ENCODE measurements at places on chromosomes 16 and 17.

DNA sequence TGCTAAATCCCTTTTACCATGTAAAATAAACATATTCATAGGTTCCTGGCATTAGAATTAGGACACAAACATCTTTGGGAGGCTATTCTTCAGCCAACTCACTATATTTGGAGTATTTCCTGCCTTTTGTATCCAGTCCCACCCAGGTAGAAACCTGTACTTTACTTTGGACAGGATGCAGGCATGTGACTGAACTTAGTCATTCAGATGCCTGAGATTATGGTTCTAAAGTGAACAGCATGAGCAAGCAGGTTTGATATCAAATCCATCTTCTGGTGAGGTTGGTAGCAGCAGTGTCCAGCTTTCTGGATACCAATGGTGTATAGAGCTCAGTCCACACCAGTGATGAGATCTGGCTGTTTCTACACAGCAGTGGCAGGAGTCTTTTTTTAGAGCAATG lies 20.2 kb downstream of the CA10 start:
- no peak for DNase-seq

GRCh38 chr17:69909389-69909788 lies 165.6 kb upstream of the KCNJ16 start:
- DNase-seq = no peak

GRCh38 chr16:68332411-68333121 lies 21.7 kb downstream of the PRMT7 start:
- no peak for DNase-seq

GRCh38 chr17:78976907-78977680 lies 2.6 kb downstream of the LGALS3BP start:
- DNase-seq = no peak

DNA sequence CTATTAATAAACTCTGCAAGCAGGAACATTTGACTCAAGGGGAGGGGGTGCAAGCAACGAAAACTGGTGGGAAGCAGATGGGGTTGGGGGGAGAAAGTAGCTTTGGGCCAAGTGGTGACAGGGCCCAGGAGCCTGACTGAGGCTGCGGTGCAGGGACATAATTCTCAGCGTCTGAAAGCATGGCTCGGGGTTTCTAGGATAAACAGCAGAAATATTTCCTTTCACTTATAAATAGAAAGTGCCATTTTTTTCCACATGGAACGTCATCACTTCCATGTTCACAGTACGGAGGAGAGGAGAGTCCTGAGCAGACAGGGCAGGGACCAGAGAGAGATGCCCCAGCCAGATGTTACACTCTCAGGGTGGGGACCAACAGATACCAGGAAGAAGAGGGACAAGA lies 197.1 kb downstream of the ZFHX3 start:
- DNase-seq = no peak

GRCh38 chr16:83023640-83024039 lies 396.9 kb downstream of the CDH13 start:
- no peak for DNase-seq

- peak; percentile 70 for DNase-seq
Observed at GRCh38 chr17:59221159-59221847, 992 bp downstream of the GDPD1 start.

- no peak for DNase-seq
Observed at GRCh38 chr16:73888840-73889490, 407.6 kb upstream of the PSMD7 start.

DNA sequence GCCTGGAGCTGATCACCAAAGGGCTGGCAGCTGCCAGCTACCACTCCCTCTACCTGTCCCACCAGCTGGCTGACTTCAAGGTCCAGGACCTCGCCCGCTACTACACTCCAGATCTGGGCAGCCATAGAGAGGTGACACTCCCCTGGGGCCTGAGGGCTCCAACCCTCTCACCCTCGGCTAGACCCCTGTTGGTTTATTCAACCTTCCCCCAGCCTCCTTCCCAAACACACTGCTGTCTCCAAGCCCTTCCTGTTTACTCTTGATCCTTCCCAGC lies 18.0 kb downstream of the ALOX12B start:
- no peak for DNase-seq

DNA sequence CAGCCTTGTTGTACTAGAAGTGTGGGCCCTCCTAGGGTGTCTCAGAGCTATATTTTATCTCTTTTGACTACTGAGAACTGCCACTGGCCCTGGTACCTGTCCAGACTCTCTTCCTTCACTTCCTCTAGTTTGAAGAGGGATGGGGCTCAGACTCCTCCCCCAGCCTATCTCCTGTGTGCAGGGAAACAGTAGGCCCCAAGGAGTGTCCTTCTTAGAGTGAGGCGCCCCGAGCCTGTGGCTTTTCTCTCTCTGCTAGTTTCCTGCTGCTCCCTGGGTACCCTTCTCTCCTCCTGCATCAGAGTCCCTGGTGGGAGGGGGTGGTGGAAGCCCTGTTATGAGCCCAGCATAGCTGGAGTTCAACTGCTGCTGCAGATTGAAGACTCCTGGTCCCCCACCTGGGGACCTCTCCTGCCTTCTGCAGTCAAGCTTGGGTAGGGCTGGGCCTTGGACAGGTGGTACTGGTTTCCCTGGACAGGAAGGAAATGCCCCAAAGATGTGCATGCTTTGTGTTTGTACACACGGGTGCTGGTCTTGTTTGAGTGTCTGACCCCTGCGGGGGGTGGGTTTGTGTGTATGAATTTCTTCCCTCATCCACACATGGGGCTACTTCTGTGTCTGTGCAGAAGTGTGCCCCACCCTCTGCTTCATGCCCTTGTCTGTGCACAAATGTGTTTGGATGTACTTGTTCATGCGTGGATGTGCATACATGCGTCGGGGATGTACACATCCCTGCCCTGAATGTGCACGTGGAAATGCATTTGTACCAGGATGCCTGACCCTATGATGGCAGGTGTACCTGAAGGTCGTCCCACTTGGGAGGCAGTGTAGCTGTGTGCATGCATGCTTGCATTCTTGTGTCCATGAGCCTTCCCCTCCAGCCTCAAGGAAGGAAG lies 6.9 kb downstream of the RARA start:
- DNase-seq = no peak

GRCh38 chr16:17283016-17283415 lies 187.7 kb downstream of the XYLT1 start:
- peak; percentile 44 for DNase-seq

GRCh38 chr17:9475101-9475658 lies 100.4 kb downstream of the STX8 start:
- DNase-seq = peak; percentile 5

- DNase-seq = no peak
Observed at GRCh38 chr17:15266325-15267125, 1.4 kb upstream of the PMP22 start.

DNA sequence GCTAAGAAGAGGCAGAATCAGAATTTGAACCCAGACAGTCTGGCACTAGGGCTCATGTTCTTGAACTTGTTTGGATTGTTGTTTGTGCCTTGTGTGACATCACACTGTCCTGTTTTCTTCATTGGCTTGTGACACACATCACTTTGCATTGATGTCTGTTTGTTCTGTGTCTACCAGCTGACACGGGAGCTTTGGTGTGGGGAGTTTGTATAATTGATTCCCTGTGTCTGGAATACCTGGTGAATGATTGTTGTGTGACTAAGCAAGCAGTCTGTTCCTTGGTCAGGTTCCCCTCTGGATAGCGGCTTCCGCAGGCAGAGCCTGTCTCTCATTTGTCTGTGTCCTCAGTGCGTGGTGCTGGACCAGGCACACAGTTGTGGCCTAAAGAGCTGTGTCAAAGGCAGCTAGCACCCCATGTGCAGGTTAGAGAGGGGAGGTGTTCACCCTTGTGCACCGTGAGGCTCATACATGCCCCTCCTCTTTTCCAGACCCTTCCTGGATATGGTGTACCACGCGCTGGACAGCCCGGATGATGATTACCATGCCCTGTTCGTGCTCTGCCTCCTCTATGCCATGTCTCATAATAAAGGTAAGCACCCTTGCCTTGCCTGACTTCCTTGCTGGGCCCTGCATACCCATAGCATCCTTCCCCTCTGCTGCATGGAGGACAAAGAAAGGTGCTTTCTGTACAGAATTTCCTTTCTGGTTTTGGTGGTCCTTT lies 80.1 kb downstream of the CLEC16A start:
- no peak for DNase-seq

DNA sequence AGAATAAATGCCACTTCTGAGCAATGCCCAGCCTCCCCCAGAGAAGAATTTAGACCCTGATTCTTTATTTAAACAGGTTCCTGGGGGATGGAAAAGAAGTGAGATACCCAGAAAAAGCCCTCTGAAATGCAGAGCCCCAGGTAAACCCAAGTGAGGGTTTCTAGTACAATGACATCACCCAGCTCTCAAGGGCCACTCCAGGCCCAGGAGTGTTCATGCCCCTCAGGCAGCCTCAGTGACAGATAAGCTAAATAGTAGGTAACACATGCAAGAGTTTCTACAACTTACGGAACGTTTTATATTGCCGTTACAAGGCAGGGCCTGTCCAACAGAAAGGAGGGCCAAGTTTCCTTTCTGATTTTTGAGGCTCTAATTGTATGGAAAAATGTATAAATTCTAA lies 683.7 kb upstream of the SALL1 start:
- no peak for DNase-seq

DNA sequence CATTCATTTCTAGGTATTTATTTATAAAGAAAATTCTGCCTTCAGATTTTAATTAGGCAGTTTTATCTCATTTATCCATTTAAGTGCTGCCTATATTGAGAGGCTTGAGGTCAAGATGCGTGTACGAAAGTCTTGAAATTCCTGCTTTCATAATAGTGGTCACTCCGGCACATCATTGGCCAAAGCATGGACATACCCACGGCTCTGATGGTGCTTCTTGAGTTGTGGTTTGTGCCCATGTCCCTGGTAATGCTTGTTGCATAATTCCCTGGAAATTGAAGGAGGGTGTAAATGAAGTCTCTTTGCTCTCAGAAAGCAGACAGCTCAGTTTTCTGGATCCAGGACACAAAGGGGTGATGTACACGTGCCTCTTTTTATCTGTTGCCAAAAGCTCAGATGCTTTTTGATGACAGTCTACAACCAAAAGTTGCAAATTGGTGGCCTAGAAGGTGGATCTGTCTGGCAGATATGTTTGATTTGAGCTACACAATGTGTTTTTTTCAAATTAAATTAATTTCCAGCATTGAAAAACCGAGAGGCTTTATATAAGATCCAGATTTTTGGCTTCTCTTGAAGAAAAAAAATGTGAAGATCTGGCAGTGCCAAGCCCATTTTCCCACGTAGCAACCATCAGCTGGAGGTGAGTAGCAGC lies 94.4 kb downstream of the SHISA9 start:
- DNase-seq = no peak

DNA sequence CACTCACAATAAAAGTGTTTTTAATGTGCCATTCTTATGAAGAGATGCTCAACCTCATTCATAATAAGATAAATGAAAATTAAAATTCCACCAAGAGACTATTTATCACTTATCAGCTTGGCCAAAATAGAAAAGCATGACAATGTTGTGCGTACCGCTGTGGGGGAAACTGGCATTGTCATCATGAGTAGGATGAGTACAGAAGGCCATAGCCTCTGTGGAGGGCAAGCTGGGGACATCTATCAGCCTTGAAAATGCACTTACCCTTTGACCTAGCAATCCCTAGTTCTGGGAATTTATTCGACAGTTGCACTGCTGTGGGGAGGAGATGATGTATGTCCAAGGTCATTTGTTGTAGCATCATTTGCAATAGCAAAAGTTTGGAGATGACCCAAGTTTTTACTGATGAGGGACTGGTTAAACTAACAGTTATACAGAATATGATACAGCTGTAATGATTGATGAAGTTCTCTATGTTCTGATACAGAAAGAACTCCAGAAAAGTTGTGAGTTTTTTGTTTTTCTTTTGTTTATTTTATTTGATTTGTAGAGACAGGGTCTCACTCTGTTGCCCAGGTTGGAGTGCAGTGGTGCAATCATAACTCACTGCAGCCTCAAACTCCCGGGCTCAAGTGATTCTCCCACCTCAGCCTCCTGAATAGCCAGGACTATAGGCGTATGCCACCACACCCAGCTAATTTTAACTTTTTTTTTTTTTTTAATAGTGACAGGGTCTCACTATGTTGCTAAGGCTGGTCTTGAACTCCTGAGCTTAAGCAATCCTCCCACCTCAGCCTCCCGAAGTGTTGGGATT lies 13.7 kb upstream of the PRKCB start:
- DNase-seq = no peak

- DNase-seq = no peak
Observed at GRCh38 chr17:21012736-21013135, 30.1 kb downstream of the USP22 start.

GRCh38 chr17:66564992-66565465 lies 262.6 kb downstream of the PRKCA start:
- no peak for DNase-seq

- DNase-seq = no peak
Observed at GRCh38 chr16:83937922-83938885, 14.8 kb upstream of the OSGIN1 start.

DNA sequence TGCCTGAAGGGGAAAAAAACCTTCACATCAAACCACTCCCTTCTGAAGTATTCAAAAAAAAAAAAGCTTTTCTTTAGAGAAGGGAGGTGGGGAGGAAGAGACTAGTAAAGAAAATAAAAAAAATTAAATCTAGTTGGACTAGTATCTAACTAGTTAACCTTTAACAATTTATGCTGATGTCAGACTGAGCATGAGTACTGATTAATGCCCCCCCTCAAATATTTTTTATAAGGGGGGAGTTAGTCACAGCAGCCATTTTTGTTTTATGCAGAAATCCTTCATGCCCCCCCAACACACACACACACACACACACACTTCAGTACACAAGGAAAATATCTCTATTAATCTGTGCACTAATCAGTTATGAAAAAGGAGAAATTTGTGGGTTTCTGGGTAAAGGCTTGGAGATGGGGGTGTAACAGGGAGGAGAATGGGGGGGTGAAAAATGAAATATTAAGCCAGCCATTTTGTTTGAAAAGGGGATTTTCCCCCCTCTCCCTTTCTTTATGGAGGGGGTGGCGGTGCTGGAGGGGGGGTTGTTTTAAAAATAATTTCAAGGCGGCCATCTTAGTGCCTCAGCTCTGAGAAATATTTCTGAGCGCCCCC lies 4.7 kb upstream of the CHD3 start:
- no peak for DNase-seq

DNA sequence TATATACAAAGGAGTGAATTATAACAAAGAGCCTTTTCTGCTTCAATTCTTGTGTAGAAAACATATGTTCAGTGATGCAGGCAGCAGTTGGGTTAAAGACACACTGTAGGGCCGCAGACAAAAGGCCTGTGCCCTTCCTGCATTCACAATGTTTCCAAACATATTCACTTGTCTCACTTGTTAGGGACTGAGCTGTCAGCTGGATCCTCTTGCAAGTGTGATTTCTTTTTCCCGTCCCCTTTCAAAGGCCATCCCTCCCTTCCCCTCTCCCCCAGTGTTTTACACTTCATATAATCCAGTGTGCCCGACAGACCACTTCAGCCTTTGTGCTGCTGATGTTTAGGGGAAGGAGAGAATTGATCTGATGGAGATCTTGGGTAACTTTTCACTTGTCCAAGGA lies 217.0 kb downstream of the FTO start:
- DNase-seq = no peak

GRCh38 chr17:45676695-45677094 lies 107.4 kb upstream of the CRHR1 start:
- DNase-seq = peak; percentile 50

GRCh38 chr17:7043497-7044198 lies at the start of gene SLC16A11:
SLC16A11 (minus strand) TSS chr17:7044092; CDS start chr17:7043513, 579 bp downstream.
- no peak for DNase-seq

- peak; percentile 49 for DNase-seq
Observed at GRCh38 chr16:8806272-8806983, 8.8 kb downstream of the PMM2 start.

GRCh38 chr17:12512694-12513355 lies 152.9 kb upstream of the MYOCD start:
- no peak for DNase-seq
